Left ventricle myocardium inferior (tissue), 1 donor: ENCODE measurements at places on chromosomes 11 and 22.

- DNase-seq = no peak
Measured at GRCh38 chr11:6652182-6652581, 3.4 kb downstream of the DCHS1 start.

DNA sequence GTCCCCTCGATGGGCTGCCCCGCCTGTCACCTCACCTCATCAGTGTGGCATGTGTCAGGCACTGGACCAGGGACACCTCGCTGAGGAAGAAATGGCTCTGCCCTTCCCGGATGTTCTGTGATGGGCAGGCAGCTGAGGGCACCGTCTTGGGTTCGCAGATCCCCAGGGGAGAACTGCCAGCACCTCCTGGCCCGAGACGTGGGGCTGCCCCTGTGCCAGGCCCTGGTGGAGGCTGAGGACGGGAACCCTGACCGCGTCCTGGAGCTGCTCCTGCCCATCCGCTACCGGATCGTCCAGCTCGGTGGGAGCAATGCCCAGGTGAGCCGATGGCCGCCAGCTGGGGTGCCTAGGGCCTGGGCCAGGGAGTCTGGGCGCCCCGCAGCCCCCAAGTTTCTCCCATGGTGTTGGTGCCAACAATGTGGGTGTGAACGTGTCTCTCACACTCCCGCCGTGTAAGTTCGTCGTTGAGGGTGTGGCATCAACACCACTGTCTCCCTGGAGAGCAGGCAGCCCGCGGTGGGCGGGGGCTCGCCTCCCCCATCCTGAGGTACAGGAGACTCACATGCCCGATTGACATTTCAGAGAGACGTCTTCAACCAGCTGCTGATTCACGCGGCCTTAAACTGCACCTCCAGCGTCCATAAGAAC, 7.3 kb upstream of the GTSE1 start:
- DNase-seq = no peak

- no peak for DNase-seq
Measured at GRCh38 chr11:2724104-2724503, 24.3 kb upstream of the KCNQ1OT1 start.

DNA sequence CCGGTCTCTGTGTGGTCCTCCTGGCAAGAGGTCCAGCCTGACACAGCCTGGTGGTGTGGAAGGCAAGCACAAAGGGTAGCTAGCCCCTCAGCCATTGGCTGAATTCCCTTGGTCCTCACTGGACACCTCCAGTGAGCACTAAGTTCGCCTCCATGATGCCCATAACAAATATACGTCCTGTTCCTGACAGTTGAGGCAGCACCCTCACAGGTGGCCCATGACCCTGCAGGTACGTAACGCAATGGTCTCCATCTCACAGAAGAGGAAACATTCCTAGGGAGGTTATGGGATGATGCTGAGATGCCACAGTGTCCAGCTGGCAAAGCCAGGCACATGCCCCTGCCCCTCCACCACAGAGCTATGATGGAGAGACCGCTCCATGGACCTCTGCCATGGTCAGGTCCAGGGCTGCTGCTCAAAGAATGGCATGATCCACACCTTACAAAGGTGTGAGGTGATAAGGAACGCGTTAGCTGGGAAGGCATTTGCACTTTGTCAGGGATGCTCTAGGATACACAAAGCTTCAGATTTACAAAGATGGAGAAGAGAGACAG, 1.4 kb upstream of the GNAZ start:
- no peak for DNase-seq

DNA sequence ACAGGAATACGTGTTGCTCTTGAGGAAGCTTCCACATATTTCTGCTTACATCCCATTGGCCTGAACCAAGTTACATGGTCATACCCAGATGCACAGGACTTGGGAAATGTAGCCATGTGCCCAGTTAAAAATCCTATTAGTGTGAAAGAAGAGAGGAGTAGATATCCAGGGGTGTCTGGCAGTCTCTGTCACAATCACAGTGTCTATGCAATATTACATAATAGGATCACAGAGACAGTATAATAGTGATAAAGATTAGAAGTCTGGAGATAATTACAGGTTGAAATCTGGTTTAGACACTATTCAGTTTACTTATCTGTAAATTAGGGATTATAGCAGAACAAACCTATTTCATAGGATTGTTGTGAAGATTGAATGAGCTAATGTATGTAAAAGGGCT, 62.6 kb upstream of the SLC6A5 start:
- DNase-seq = no peak

GRCh38 chr11:18115360-18116127, 9.7 kb upstream of the SAAL1 start:
- no peak for DNase-seq

DNA sequence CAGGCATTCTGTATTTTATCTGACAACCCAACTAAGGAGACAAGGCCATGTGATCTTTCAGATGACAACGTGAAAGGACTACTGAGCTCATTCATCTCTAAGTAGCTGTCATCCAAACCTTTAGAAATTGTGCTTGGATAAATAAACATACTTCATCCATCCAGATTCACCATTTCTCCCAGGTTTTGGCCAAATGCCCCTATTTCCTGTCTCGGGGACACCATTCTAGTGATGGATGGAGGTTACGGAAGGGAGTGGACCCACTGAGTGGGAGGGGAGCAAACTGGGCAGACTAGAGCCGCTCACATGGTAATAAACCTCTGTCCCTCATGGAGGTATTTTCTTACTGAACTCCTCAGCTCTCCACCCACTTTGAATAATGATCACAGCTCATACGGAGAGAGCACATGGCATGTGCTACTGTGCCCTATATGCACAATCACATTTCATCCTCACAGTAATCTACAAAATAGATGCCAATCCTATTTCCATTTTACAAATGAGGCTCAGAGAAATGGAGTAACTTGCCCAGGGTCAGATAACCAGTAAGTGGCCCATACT, 114.4 kb downstream of the SLC1A2 start:
- DNase-seq = no peak

DNA sequence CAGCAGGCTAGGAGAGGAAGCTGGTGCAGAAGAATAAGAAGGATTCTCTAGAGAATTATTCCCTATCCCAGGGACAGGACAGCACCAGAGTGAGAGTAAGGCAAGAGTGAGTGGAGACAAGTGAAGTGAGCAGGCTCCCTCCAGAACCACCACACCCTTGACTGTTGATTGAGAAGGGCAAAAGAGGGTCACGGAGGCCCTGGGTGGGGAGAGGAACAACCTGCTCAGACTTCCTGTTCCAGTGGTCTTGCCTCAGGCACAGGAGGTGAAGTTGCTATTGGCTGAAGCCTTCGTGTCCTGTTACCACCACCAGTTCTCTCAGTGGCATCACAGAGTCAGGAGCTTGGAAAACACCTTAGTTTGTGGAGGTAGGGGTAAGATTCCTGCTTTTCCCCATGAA, 51.7 kb upstream of the CCDC89 start:
- DNase-seq = no peak

GRCh38 chr11:50037251-50037650, 4.6 kb downstream of the OR4C45 start:
- DNase-seq = no peak

DNA sequence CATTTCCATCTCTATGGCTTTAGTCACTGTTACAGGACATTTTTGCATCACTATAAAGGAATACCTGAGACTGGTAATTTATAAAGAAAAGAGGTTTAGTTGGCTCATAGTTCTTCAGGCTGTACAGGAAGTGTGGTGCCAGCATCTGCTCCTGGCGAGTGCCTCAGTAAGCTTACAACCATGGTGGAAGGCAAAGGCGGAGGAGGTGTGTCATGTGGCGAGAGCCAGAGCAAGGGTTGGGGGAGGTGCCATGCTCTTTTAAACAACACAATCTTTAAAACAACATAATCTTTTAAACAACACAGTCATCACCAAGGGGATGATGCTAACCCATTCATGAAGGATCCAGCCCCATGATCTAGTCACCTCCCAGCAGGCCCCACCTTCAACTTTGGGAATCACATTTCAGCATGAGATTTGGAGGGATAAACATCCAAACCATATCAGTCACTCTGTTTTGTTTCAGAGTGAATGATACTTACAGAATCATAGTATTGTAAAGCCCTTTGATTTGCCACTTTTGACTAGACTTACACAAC, 103.3 kb downstream of the PDE3B start:
- DNase-seq = no peak

DNA sequence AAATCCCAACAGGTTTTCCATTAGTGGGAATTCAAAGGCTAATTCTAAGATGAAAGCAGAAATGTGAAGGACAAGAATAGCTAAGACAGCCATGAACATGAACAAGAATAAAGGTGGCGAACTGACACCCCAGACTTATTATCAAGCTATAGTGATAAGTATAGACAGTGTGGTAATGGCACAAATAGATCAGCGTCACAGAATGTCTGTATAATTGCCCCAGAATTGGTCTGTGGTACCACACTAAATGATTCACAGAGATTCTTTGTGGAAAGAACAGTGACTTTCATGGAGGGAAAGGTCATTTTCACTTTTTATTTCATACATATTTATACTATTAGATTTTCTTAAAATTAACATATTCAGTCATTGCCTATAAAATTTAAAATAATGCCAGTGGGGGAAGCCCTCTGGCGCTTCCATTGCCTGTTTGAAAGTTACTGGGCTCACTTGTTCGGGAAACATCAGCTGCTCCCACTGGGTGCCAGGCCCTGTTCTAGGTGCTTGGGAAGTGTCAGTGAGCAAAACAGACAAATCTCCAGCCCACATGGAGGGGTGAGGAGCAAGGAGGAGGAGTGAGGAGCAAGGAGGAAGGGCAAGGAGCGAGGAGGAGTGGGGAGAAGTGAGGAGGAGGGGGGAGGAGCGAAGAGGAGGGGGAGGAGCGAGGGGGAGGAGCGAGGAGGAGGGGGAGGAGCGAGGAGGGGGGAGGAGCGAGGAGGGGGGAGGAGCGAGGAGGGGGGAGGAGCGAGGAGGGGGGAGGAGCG, 11.3 kb upstream of the NLRP6 start:
- no peak for DNase-seq

DNA sequence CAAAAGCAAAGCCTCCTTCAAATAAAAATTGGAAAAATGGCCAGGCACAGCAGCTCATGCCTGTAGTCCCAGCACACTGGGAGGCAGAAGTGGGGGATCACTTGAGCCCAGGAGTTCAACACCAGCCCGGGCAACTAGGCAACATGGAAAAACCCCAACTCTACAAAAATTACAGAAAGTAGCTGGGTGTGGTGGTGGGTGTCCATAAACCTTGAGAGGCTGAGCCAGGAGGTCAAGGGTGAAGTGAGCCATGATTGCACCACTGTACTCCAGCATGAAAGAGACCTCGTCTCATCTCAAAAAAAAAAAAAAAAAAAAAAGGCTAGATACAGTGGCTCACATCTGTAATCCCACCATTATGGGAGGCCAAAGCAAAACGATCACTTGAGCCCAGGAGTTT, 22.3 kb downstream of the DDX6 start:
- DNase-seq = no peak

GRCh38 chr11:77449060-77449521, 24.8 kb downstream of the PAK1 start:
- DNase-seq = no peak

DNA sequence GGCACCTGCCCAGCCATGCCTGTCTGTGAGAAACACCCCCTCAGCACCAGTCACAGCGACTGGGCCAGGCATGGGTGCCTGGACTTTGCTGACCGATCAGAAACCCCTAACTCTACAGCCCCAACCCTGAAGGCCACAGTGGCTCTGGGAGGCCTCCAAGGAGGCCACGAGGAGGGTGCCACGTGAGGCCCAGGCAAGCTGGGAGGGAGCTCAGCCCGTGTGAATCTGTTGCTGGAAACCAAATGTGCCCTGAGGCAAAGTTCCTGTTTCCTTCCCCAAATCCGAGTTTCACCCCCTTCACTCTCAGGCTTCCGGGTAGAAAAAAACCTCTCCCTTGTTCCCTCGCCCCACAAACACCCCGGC, 1.3 kb downstream of the UNC93B1 start:
- DNase-seq = no peak

GRCh38 chr11:91158891-91159537, 936.2 kb upstream of the CHORDC1 start:
- no peak for DNase-seq

DNA sequence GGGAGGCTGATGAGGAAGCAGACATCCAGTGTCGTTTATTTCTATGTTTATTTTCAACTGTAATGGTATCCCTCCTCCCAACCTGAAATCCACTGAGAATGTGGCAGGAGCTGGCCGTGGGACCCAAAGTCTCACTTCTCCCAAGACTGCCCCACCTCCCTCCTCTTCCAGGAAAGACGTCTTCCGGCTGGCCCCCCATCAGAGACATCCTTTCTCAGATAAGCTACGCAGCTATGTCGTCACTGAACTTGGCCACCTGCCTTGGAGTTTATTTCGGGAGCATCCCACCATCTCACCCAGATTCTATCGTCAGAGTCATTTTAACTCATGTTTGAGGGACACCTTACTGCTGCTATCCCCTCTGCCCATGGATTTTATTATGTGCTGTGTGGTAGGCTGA, 13.9 kb downstream of the TMEM184B start:
- DNase-seq = peak; percentile 79

GRCh38 chr11:112255067-112255720, 5.5 kb downstream of the PLET1 start:
- no peak for DNase-seq

DNA sequence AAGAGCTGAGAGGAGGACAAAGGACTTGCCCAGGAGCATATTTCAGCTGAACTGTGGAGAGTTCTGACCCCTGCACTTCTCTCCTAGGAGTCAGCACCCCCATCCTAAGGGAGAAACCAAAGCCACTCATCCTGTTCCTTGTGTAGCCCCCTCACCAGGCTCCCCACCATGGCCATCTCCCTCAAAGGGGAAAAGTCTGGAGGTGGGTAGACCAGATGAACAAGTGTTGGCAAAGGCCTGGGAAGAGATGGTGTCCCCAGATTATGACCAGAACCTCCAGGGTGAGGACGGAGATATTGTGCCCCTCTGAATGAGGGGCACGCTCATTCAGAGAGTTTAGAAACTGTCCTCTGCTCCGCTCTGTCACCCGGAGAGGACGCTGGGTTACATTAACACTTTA, 880.0 kb downstream of the BRD1 start:
- DNase-seq = no peak

DNA sequence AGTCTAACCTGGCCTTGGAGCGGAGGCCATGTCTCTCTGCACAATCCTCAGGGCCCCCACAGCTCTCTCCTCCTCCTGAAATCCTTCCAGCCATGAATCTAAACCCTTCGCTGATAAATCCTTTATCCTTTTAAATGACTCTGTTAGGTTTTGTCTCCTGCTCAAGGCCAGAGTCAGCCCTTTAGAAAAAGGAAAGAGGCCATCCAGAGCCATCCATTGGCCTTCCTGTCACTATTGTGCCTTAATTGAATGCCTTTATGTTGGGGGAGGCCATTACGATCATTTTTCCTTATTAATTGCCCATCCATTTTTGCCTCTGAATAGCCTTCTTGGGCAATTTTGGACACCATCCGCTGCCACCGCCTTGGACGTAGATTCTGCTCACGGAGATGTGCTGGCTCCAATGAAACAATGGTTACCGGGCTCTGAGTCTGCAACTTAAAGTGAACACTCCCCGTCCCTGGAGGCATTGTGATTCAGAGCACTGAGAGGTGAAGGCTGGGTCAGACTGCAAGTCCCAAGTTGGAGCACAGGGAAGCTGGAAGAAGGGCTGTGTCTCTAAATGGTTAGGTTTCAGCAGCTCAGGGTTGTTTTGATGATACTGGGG, 213.0 kb upstream of the E2F8 start:
- DNase-seq = no peak
